COLO829 (cell line): ENCODE measurements at places on chromosomes 11 and 22.
A peak's percentile ranks its signal among the peaks of the same experiment; 100 is the strongest.

GRCh38 chr11:62726915-62727164, 417 bp downstream of the HNRNPUL2 start:
- DNase-seq, result no peak

GRCh38 chr11:68942751-68943271, 38.0 kb downstream of the MRGPRD start:
- DNase-seq, result no peak

DNA sequence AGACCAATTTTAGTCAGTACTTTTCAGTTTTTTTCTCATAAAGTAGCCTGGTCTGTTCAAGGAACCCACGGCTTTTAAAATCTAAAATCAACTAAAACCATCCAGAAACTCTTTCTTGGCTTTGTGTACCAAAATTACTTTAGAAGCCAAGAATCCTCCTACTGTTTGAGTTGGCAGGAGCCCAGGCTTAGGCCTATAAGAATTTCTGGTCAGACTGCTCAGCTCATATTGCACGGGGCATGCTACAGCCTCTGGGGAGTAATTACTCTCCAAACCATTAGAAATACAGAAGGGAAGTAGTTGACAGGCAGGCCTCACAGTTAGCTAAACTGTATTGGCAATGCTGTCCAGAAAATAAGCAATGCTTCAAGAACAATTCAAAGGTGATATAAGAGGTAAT, 1862.9 kb upstream of the RAG2 start:
- DNase-seq, result peak; percentile 35

GRCh38 chr11:16512899-16513241, 156.5 kb upstream of the SOX6 start:
- no peak for DNase-seq

DNA sequence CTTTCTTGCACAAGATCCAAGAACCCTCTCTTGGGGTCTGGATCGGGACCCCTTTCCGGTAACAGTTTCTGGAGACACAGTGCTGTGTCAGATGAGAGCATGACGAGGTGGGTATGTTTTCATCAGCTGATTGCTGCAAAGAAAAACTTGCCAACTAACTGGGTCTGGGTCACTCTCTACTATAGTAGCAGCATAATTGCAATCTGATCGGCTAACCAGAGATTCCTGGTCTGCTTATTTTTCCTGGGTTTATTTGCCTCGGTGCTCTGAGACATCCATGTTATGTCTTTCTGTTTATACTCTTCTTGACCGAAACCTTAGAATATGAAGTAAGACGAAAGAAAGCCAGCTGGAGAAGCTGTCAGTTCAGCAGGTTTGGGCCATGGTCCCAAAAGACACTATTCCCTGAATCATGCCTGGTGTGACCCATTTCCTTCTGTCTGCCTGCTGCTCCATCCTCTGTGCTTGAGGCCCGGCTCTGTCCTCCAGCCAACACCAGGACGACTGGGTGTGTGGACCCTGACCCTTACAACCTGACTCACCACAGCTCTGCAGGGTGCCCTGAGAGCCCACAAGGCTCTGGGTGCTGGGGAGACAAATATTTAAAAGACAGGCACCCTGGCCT, 24.1 kb upstream of the CLMP start:
- DNase-seq, result no peak

- DNase-seq, result no peak
Observed at GRCh38 chr22:48979482-48979881, 848.2 kb downstream of the BRD1 start.

GRCh38 chr11:106656646-106657045, 361.6 kb downstream of the GUCY1A2 start:
- no peak for DNase-seq

DNA sequence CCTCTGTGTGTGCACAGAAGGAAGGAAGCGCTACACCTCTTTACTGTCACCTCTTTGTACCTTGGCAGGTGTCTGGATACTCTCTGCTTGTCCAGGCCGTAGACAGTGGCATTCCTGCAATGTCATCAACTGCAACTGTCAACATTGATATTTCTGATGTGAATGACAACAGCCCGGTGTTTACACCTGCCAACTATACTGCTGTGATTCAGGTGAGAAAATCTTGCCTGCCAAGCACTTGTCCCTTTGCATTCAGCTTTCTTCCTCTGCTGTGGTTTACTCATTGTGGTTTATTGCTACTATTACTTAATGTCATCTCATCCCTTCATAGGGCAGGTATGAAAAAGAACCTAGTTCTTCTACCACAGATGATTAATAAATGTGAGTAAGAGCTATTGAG, 131.9 kb upstream of the MTNR1B start:
- no peak for DNase-seq

GRCh38 chr11:65915821-65916251, 3.0 kb downstream of the C11orf68 start:
- DNase-seq, result peak; percentile 97

GRCh38 chr11:70655816-70656215, 257.5 kb downstream of the CTTN start:
- DNase-seq, result no peak

DNA sequence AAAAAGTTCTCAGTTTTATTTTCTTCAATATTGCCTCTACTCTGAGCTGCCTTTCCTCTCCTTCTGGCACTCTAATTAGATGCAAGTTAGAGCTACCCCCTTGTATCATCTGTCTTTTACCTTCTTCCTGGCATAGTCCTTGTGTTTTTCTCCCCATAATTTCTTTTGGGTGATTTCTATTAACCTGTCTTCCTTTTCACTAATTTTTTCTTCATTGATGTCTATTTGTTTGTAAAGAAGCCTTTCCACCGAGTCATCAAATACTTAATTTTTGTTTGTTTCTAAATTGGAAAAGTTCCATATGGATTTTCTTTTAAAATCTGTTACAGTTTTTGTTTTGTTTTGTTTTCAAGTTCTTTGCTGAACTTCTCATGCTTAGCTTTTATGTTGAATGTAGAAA, 558.1 kb downstream of the TBC1D22A start:
- no peak for DNase-seq

DNA sequence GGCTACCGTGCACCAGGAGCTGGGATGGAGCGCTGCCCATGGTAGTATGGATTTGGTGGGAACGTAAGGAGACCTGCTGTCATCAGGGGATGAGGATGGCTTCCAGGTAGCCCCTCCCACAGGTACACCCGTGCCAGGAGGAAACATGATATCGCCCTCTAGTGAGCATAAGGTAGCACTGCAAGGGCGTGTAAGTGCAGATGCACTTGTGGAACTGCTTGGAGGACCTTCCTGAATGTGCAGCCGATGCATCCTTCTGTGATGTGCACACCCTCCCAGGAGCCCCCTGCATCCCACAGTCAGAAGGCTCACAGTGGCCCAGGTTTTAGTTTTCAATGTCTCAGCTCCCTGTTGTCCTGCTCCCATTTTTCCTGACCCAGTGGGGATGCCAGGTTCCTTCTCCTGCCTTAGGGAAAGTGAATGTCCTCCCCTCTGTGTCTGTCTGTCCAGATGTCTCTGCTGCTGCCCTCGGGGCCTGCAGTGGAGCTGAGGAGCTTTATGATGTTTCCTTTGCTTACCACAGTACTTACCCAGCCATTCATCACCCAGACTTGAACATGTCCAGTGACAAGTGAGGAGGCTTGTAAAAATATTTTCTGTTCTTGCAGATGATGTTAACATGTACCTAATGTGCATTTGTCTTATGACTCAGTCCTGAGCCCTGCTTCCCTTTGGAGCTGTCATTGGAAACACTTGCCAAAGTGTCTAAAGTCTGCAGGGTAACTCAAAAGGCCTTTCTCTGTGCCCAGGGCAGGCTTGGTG, 49.2 kb downstream of the DBX1 start:
- peak; percentile 36 for DNase-seq

- no peak for DNase-seq
Observed at GRCh38 chr11:34787895-34788294, 128.3 kb downstream of the APIP start.

GRCh38 chr22:22073769-22074561, 91.4 kb upstream of the TOP3B start:
- no peak for DNase-seq

DNA sequence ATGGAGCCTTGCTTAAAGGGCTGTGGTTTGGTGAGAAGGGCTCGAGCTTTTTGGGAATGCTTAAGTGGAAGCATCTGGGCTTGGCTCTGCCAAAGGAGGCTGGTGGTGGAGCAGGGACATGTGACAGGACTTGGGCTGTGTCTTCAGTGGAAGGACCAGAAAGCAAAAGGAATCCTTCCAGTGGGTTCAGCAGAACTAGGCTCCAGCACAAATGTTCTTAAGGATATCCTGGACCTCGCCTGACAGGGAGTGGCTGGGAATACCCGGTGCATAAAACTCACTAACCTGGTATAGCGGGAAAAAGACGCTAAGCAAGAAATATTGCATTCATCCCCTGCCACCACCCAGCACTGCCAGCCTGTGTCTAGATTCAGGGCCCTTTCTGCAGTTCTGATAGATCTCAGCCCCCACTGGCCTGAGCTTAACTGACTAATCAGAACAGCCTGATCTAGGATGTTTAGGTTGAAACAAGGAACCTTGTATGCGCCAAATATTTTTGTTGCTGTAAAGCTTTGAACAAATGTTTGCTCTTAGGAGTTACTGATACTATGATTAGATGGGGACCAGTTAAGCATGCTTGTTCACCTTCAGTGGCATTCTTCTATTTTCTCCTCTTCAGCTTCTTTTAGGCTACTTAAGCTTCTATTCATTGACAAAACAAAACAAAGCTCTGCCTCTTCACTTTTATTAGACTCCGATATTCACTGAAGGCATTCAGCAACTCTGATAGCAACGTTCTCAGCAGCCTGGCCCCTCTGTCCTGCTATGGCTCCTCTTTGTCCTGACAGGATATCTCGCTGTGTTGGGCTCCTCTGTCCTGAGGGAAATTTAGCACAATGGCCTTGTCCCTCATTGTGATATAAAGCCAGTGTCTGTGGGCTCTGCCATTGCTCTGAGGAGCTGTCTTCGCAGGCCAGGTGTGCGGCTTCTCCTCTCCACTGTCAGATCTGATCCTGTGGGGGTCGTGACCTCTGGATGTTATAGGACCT, 25.0 kb downstream of the PPFIBP2 start:
- DNase-seq, result no peak

DNA sequence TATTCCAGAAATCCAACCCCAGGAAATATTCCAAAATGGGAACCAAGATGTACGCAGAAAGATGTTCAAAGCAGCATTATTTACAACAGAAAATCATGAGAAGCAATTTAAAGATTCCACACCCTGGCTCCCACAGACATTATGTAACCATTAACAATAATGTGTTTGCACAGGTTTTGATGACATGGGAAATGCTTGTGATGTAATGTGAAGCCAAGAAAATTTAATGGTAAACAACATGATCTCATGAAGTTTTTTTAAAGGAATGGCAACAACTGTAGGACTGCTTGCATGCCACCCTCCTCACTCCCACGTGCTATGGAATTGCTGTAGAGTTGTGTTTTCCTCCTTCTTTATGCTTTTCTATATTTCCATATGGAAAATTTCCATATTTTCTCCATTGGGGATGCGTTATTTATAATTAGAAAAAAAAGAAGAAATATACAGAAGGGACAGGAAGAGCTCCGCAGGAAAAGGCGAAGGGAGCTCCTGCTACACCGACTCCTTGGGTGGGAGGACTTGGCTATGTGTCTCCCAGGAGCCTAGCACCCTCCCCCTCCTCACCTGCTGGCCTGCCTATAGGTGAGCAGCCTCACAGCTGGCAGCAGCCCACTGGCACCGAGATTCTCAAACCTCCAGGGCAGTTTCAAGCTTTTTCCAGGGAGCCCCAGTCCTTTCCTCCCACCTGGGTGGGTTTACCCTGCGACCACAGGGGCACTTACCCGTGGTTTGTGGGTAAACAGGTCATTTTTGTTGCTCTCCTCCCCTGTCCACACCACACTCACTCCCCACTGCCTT, 20.9 kb downstream of the LRFN4 start:
- DNase-seq, result no peak

DNA sequence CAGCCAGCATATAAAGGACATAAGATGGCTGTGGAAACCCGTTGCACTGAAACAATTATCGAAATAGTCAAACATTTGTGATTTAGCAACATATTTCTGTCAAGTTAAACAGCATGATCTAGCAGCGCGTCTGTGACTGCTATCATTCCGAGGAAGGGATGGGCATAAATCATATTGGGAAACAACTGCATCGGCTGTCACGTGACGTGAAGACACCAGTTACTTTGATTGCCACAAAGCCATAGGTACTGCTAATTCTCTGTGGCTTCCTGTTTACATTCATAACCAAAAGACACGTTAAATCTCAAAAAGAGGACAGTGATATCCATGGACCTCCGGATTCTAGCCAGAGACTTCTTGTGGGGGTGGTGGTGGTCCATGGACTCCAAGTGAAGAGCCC, 87.8 kb downstream of the CACNA1I start:
- no peak for DNase-seq

- no peak for DNase-seq
Observed at GRCh38 chr22:22094921-22095320, 112.3 kb upstream of the TOP3B start.

GRCh38 chr11:27718863-27719545, 18.7 kb upstream of the BDNF start:
- DNase-seq, result no peak

DNA sequence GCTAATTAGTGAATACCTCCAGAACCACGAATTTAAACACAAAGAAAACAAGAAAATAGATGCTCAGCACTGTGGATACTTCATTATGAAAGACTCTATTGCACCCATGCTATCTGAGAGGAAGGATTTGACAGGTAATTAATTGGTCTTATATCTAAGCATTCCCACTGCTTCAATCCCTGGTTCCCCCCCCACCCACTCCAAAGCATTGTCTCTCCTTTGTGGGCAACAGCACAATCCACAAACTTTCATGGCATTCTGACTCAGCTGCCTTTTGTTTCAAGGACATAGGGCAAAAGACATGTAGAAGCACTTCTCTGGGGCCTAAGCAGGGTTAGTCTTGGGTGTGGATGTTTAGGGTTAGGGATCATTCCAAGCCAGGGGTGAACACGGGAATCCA, 551.4 kb downstream of the BUD13 start:
- DNase-seq, result no peak

- no peak for DNase-seq
Observed at GRCh38 chr22:45009606-45010531, at the start of gene PHF21B. PHF21B (minus strand) TSS chr22:45010005; CDS start chr22:45009549, 456 bp downstream.

DNA sequence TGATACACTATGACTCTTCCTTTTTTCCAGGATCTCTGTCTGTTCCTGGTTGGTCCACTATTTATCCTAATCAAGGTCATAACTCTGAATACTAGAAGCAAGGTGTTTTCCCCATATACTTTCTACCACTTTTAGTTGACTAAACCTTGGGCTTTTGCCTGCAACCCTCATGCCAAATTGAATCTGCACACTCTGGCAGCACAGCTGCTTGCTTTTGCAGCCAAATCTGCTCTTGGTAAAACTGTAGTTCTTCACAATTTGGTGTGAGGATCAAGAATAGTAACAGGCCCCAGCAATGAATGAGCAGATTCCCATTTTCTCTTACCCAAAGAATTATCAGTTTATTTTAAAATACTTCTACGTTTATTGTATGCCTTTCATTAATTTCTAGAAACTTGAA, 586.5 kb upstream of the CNTN5 start:
- DNase-seq, result no peak

DNA sequence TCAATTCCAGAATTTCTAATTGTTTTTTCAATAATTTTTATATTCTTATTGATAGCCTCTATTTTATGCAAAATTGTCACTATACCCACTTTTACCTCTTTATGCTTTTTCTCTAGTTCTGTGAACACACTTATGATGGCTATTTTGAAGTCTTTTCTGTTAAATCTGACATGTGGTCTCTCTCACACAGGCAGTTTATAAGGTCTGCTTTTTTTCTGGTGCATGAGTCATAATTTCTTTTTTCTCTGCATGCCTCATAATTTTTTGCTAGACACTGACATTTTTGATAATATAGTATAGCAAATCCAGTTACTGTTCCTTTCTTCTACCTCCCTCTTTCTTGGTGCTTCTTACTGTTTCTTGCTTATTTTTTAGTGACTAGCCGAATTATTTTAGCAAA, 36.0 kb downstream of the ZBTB44 start:
- DNase-seq, result no peak

- no peak for DNase-seq
Observed at GRCh38 chr11:111120161-111120560, 125.4 kb upstream of the POU2AF2 start.
